ENCODE measurements at places on chromosomes 12 and 14. TPM values are rescaled to one million over a fixed set of nuclear protein-coding genes. Genes with fewer than 3 reads are reported as not detected.
A peak's percentile ranks its signal among the peaks of the same experiment; 100 is the strongest.

The ERBB3 gene
- total RNA-seq, result 2.3 TPM

The CCDC91 gene
- 46.4 TPM for total RNA-seq

The ATXN3 gene
- 15.7 TPM for total RNA-seq

The PDZRN4 gene
- 0.14 TPM for total RNA-seq

The CLMN gene
- total RNA-seq, result 3.7 TPM

The SNAPC1 gene
- 9.2 TPM for total RNA-seq

The OLR1 gene
- total RNA-seq, result 0.55 TPM

The EML5 gene
- total RNA-seq, result 0.36 TPM

The PIWIL1 gene
- total RNA-seq, result not detected

The RIN3 gene
- total RNA-seq, result 13.8 TPM

- DNase-seq, result no peak
These were observed 115.9 kb downstream of the DERA start for GRCh38 chr12:16027002-16027401.

DNA sequence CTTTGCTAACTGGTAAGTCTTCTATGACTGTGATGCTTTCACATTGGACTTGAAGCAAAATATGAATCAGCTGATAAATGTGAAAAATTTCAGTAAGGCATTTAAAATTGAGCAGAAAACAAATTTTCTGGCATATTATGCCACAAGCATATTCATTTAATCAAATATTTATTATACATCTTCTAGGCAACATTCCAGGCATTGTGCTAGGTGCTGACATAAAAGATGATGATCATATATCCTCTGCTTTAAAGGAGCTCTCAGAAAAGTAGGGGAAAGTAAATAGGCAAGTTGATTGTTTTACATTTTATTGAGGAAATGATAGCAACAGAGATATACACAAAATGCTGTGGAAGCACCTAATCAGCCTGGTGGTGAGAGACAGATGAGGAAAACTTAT is 248.9 kb downstream of the SLC16A7 start:
- no peak for DNase-seq

DNA sequence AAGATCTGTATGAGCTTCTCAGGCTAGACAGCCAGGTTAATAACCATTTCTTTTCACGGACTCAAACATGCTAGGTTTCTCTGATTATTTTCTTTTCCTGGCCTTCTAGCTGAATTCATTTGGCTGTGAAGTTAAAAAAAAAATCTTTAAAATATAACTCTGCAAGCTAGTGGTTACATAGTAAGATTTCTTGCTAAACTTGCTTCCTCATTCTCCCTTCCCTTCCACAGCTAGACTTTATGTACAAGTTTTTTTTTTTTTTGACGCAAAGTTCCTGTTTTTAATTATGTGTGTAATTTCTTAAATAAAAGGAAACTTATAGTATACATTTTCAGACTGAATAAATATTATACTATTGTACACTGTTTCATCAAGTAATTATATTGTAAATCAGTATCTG is 145.4 kb downstream of the TMTC2 start:
- no peak for DNase-seq

DNA sequence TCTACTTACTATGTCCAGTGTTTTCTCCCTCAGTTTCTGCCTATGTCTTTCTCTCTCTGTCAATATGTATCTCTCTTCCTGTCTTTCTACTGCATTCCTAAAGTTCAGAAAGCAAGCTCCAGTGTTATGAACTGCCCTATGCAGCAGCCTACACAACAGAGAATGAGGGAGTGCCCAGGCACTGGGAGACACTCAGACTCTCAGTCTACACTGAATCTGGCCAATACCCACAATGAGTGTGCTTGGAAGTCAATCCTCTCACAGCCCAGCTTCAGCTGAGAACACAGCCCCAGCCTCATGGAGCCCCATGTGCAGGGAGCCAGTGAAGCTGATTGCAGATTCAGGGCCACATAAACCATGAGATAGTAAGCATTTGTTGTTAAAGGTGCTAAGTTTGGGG is 128.7 kb downstream of the ALG10 start:
- DNase-seq, result no peak

DNA sequence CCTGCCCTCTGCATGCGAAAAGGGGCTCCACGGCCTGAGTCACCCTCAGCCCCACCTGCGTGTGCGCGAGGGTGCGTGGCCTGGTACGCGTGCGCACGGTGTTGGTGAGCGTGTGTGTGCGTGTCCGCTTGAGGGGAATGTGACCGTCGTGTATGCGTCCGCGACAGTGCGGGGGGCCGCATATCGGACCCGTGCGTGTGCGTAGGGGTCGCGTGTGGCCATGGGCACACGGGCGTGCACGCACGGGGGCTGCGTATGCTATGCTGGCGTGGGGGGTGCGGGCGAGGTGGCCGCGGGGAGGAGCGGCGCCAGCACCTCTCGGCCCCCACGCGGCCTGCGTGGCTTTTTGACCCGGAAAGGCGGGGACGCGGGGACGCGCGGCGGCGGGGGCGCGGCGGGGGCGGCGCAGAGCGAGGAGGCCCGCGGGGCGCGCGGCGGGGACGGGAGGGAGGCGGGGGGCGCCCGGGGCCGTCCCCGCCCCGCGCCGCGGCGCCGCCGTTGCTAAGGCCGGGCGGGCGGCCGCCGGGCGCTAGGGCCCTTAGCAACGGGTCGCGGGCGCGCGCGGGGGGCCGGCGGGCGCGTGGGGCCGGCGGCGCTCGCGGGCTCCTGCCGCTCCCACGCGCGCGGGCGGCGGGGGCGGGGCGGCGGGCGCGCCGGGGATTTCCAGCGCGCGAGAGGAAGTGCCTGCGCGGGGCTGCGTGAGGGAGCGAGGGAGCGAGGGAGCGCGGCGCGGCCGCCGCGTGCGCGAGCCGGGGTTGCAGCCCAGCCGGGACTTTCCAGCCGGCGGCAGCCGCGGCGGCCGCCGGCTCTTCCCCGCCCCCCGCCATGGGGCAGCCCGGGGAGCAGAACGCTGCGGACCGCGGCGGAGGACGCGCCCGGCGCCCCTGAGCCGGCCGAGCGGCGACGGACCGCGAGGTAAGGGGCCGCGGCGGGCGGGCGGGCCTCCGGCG is at the start of gene TRAF3:
Gene TRAF3 (plus strand): TSS at position 689 of the 950 bp plus-strand sequence. CDS start 92,753 bp downstream, outside the sequence.
- peak; percentile 71 for DNase-seq

GRCh38 chr12:69476276-69477017 is 6.3 kb downstream of the FRS2 start:
- no peak for DNase-seq

DNA sequence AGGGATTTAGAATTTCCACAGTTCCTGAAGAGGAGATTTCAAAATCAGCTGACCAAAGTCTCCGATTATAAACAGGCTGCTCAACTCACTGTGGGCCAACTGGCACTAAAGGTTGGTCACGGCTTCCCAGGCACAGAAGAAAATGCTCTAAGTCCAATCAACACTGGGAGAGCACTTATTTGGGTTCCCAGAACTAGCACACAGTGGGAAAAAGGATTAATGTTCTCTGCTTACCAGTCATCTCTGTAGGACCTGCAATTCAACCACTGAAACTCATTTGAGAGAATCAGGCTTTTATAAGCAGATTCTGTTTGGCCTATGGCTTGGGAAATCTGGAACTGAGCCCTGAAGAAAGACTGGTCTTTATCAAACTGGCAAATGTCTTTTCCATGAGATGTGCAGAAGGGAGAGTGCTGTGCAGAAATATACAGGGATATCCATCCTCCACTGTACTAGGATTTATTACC is 49.4 kb downstream of the ABCC9 start:
- peak; percentile 60 for DNase-seq

GRCh38 chr12:58142991-58143390 is 201.6 kb downstream of the ATP23 start:
- DNase-seq, result no peak

GRCh38 chr12:124520265-124520701 is 47.1 kb downstream of the NCOR2 start:
- peak; percentile 45 for DNase-seq

GRCh38 chr12:24772813-24773212 is 176.1 kb downstream of the BCAT1 start:
- DNase-seq, result no peak

DNA sequence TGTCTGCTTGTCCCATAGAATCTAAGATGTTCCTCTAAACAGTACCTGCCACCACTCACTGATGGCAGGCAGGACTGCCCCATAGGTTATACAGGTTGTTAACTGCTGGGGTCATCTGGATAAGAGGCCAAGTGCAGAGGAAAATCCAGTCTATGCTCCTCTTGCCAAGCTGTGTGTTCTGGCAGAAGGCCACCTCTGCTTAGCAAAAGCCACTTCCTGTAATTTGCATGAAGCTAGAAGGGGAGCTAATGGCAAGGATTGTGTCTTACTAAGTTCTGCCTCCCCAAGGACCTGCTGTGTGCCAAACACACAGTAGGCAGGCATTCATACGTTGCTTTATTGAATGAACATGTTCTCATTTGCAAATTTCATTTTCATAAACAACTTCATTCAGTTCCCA is 445.4 kb downstream of the BCL11B start:
- no peak for DNase-seq

- DNase-seq, result no peak
These were observed 11.0 kb downstream of the GRIP1 start for GRCh38 chr12:66667906-66668305.

DNA sequence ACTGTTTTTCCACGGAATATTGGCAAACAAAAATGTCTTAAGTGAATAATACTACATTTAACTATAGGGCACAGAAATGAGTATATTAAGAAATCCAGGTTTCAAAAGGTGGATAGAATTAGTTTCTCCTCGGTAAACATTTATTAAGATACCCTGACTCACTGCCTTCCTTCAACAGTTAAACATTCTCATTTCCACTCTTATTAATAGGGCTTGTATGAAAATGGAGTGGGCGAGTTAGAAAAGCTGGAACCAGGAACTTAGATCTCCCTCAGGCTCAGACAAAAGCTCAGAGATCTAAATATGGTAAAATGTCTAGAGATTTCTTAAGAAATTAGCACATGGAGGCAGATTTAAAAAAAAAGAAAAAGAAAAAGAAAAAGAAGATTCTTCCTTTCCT is 78.8 kb downstream of the RMST start:
- no peak for DNase-seq
